Activated T-cell treated with anti-CD3 and anti-CD28 coated beads for 1 hour (primary cell): ENCODE measurements at places on chromosomes 5 and 9.

- DNase-seq, result no peak
These were observed 145.6 kb downstream of the LURAP1L start for GRCh38 chr9:12920437-12920836.

DNA sequence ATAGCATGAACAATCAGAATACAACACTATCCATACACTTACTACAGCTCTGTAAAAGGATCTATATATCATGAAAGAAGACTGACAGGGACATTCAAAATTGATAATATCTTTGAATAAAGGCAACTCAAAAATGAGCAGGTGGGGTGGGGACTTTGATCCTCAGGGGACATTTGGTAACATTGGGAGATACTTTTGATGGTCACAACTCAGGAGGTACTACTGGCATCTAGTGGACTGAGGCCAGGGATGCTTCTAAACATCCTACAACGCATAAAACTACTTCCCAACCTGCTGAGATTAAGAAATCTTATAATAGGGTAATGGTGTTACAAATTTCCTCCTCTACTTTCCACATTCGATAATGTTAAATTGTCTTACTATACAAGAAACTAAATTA is 243.9 kb downstream of the ARL15 start:
- no peak for DNase-seq

DNA sequence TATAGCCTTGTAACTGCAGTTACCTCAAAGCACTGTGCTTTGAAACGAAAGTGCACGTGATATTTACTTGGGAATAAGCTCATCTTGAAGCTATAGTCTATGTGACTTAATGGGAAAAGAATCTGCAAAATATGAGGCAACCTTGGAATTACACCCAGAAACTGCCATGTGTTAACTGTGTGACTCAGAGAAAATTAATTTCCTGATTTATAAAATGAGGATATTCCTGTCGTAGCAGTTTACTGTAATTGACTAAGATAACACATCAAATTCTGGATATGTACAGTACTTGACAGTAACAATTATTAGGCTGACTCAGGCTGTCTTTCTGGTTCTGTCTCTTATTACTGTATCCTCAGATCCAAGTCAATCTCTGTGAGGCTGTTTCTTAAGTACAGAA is 1079.9 kb upstream of the ACO1 start:
- DNase-seq, result no peak

DNA sequence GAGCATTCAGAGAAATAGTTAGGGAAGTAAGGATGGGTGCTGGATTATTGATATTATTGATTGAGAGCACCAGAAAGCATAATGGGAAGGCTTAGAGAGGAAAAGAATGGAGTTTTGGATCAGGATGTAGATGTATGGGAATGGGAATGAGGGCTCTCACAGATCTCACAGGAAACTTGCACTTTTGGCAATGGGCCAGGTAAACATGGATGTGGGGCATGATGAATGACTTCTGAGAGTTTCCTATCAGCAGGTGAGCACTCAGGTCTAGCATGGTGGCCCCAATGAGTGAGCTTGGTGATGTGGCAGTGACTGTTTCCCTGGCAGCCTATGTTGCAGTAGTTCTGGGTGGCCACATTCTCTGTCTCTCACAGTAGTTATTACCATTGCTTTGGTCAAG is 283.8 kb downstream of the FBXL7 start:
- no peak for DNase-seq

DNA sequence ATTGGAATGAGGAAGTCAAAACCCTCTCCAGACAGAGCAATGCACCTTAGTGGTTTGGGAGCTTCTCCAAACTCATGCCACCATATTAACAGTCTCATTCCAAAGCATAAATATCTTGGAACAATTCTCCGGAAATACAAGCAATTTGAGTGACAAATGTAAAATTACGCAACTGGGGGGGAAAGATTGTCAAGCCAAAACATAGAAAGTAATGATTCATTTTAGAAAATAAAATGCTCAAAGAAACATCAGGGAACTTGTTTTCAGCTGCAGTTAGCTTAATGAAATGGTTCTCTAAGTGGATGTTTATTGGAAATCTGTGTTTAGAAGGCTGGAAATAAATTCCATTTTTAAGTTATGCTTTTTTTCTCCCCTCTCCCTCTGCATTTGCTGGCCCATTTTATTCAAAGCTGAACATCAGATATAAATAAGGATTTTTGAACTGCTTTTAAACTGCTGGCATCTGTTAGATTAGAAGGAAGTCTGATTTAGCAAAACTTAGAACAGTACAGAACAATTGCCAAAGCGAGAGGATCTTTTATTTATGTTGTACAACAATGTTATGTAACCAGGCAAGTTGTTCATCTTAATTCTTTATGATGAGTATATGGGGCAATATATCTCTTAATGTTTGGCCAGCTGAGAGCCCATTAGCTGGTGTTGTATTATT is 551.9 kb downstream of the PRELID2 start:
- no peak for DNase-seq

DNA sequence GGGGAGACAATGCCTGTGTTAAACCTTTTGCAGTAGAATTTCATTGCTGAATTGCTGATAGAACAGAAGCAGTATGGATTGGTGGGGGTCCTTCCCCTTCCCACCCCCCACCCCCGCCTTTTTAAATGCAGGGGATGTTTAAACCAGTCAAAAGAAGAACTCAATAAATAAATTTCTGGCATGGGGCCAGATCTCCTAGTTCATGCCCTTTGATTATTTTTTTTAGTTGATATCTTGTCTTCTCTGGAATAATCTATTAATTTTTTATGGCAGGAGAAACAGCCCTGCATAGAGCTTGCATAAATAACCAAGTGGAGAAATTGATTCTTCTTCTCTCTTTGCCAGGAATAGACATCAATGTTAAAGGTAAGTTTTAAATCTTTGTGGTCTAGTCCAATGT is 72.8 kb downstream of the SLF1 start:
- no peak for DNase-seq

GRCh38 chr5:44809215-44809955 is 638 bp downstream of the MRPS30 start:
- peak; percentile 11 for DNase-seq

DNA sequence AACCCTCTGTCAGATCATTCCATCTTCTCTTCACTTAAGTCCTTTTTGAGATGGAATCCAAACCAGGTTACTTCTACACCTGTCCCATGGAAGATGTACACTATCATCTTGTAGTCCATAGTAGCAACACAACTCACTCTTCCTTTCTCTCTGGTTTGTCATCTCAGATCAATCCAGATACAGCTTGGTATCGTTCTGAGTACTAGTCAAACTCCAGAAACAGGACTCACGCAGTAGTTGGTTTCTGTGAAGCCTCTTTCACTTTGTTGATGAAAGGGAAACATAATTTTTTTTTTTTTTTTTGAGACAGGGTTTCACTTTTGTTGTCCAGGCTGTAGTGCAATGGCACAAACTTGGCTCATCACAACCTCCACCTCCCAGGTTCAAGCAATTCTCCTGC is 484.0 kb downstream of the PRDM9 start:
- DNase-seq, result no peak

- peak; percentile 30 for DNase-seq
These were observed 122.7 kb upstream of the LMX1B start for GRCh38 chr9:126490871-126491567.

DNA sequence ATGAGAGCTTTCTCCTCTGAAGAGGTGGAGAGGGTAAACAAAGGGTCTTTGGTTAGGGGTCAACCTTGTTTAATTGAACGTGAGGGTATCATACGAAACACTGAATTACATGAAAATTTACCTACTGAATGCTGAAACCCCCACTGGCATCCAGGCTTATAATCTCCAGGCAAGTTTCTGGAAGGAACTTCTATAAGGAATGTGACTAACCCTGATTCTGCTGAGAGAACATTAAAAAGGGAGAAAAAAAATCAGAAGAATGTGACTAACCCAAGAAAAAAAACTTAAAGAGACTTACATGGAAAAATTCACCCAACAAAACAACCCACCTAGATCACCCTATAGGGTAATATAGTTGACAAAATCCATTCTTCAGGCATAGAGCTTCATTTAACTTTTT is 55.5 kb downstream of the APC start:
- DNase-seq, result no peak
